Activated CD4-positive, alpha-beta T cell treated with anti-CD3 and anti-CD28 coated beads, Interleukin-2, amount 10 ng/mL, durations not matched to agents 7 days and 5 days (primary cell): ENCODE measurements at places on chromosomes 3 and 15. TPM values are rescaled to one million over a fixed set of nuclear protein-coding genes. Genes with fewer than 3 reads are reported as not detected.

- peaks cover 23% of the 10 kb centered on the region for H3K27me3 ChIP-seq
- H3K36me3 ChIP-seq = no peaks in the 10 kb centered on the region
- H3K4me1 ChIP-seq = no peaks in the 10 kb centered on the region
- H3K27ac ChIP-seq = no peak overlapping the region
- H3K4me3 ChIP-seq = no peak overlapping the region
These were observed 114.1 kb upstream of the TPM1 start for GRCh38 chr15:62928242-62928999.

DNA sequence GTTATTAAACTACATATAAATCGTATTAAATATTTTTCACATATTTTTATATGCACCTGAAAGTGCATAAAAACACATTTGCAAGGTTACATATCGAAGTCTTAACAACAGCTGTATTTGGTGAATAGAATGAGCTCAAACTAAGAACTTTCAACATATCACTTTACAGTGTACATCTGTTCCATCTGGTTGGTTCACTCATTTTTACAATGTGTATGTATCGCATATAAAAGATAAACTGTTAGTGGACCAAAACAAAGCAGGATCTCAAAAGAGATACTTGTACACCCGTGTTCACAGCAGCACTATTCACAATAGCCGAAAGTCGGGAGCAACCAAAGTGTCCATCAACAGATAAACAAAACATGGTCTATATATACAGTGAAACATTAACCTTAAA lies 55.8 kb downstream of the TBL1XR1 start:
- no peak overlapping the region for H3K4me3 ChIP-seq
- no peak overlapping the region for H3K27ac ChIP-seq
- H3K36me3 ChIP-seq = peaks cover 46% of the 10 kb centered on the region
- DNase-seq = no peak

The DLL4 gene
- total RNA-seq = not detected

The ZDHHC23 gene
- 2.8 TPM for total RNA-seq

GRCh38 chr3:22239011-22239410 lies 488.0 kb upstream of the ZNF385D start:
- H3K27ac ChIP-seq = no peak overlapping the region
- no peak for DNase-seq
- no peaks in the 10 kb centered on the region for H3K4me1 ChIP-seq
- H3K36me3 ChIP-seq = no peaks in the 10 kb centered on the region

- no peak overlapping the region for H3K27ac ChIP-seq
- H3K36me3 ChIP-seq = no peaks in the 10 kb centered on the region
- H3K4me3 ChIP-seq = no peak overlapping the region
- H3K27me3 ChIP-seq = no peaks in the 10 kb centered on the region
These were observed 157.8 kb downstream of the PDCD6IP start for GRCh38 chr3:33956206-33956605.

The PGBD4 gene
- 3.8 TPM for total RNA-seq

DNA sequence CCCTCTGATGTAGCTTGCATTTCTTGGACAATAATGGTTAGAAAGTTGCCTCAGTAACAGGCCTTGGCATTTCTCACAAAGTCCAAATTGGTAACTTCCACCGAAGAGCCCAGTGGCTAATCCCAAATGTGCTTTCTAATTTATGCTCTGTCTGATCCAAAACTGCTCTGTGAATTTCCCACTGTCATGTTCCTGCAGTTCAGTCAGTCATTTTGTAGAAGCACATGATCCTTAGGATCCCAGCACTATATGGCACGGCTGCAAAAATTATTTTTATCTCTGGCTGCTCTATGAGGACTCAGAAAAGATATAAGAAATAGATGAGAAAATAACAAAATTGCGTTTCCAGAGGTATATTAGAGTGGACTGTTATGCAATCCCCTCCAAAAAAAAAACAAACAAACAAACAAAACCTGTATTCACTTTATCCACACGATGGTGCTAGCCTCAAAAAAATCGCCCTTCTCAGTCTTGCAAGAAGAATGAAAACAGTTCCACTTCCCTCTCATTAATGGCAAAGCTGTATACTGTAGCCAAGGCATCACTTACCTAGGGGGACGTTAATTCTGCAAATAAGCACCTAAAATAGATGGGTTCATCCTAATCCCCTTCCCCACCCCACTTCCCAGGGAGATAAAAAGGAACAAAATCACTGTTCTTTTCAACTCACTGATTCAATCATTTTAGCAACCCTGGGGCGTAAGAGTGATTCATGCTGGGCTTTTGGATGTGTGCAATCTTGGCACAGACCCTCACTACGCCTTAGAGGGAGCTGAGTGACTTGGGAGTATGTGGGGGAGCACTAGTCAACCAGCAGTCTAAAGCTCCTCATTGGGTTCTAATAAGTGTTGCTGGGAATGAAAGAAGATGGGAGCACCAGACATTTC lies 61.3 kb downstream of the TMCO5A start:
- peaks cover 9% of the 10 kb centered on the region for H3K27me3 ChIP-seq
- no peak overlapping the region for H3K4me3 ChIP-seq
- H3K4me1 ChIP-seq = no peaks in the 10 kb centered on the region

DNA sequence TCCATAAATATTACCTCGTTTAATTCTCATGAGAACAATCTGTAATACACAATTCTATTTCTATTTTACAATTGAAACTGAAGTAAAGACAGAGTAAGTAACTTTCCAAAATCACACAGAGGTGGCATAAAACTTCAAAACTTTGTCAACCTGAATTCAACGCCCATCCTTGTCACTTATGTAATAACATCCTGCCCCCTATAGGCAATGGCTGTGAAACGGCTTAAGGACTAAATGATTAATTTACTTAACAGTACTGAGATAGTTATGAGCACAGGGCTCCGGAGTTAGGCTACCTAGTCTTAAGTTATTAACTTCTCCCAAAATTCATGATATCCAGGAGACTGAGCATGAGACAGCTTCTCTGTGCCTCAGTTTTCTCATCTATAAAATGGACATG lies 293.1 kb upstream of the CHRM5 start:
- peaks cover 16% of the 10 kb centered on the region for H3K27me3 ChIP-seq
- no peak overlapping the region for H3K27ac ChIP-seq
- DNase-seq = no peak
- H3K4me3 ChIP-seq = no peak overlapping the region

DNA sequence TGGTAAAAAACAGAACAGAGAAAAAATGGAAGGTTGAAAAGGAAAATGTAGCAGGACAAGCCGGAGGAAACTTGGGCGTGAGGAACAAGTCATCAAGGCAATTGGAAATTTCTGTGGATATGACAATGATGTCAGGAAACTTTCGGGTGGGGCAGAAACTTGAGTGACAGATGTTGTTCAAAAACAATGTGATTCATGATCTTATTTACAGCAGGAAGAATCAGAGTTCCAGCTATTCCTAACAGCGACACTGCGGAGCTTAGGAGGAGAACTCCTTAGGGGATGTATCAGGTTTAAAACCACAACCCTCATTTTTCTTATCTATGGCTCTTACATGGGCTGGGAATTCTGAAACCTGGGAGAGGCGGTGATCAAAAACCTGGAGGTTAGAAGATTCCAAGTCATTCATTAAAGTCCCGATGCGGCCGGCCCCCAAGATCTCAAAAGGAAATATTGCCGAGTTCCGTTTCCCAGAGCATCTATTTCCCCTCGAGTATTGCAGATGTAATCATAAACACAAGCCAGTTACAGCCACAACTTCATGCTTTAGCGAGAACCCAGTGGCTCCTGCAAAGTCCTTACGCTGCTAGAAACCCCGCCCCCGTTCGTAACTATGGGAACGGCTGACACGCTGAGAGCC lies 659 bp upstream of the ARRDC4 start:
- H3K4me3 ChIP-seq = peak overlapping the region; percentile 66
- no peaks in the 10 kb centered on the region for H3K36me3 ChIP-seq
- peaks cover 13% of the 10 kb centered on the region for H3K27me3 ChIP-seq
- DNase-seq = no peak

DNA sequence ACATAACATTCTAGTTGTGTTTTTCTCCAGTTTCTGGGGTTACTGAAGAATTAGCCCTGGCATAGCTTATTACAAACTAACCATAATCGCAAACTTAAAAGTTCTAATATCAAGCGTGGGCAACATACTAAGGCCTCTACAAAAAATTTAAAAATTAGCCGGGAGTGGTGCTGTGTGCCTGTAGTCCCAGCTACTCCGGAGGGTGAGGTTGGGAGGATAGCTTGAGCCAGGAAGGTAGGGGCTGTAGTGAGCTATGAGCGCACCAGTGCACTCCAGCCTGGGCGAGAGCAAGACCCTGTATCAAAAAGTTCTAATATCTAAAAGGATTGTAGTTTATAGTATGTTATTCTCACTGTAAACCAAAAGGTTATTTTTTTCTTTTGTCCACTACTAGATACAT lies 1.1 kb downstream of the OIP5 start:
- peaks cover 36% of the 10 kb centered on the region for H3K36me3 ChIP-seq
- H3K27ac ChIP-seq = peak overlapping the region; percentile 98
- H3K4me3 ChIP-seq = peak overlapping the region; percentile 92
- DNase-seq = no peak
- H3K4me1 ChIP-seq = peaks cover 29% of the 10 kb centered on the region

GRCh38 chr15:80536716-80537115 lies 132.5 kb downstream of the ARNT2 start:
- no peak overlapping the region for H3K27ac ChIP-seq
- peaks cover 13% of the 10 kb centered on the region for H3K27me3 ChIP-seq
- no peak overlapping the region for H3K4me3 ChIP-seq
- no peaks in the 10 kb centered on the region for H3K36me3 ChIP-seq
- DNase-seq = no peak

- no peak overlapping the region for H3K4me3 ChIP-seq
- no peak overlapping the region for H3K27ac ChIP-seq
- DNase-seq = no peak
- no peaks in the 10 kb centered on the region for H3K36me3 ChIP-seq
These were observed 193.8 kb downstream of the CNTN3 start for GRCh38 chr3:74420538-74421124.

DNA sequence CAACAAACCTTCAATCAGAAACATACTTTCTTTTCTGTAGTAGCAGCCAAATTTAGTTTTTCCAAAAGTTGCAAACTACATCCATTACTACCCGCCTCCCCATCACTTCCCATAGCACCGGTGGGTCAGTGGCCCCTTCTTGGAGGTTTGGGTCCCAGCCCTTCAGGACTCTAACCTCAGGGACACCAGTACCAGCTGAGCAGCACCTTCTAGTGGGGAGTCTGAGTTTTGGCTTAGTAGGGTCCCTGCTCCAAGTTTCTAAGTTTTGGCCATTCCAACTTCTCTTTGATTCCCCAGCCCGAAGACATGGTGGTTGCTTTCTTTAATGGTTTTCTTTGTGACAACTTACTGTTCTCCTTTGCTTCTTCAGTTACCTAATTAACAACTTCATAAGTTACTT lies 160.6 kb downstream of the ECT2 start:
- no peak for DNase-seq
- no peaks in the 10 kb centered on the region for H3K36me3 ChIP-seq
- no peak overlapping the region for H3K27ac ChIP-seq

The LIPH gene
- not detected for total RNA-seq

The TBC1D2B gene
- 83.7 TPM for total RNA-seq

- H3K4me1 ChIP-seq = peaks cover 6% of the 10 kb centered on the region
- H3K27ac ChIP-seq = no peak overlapping the region
- H3K4me3 ChIP-seq = no peak overlapping the region
- H3K27me3 ChIP-seq = peaks cover 2% of the 10 kb centered on the region
- DNase-seq = peak; percentile 36
These were observed 8.1 kb downstream of the PGBD4 start for GRCh38 chr15:34109797-34110663.

The SLC22A14 gene
- total RNA-seq = not detected

DNA sequence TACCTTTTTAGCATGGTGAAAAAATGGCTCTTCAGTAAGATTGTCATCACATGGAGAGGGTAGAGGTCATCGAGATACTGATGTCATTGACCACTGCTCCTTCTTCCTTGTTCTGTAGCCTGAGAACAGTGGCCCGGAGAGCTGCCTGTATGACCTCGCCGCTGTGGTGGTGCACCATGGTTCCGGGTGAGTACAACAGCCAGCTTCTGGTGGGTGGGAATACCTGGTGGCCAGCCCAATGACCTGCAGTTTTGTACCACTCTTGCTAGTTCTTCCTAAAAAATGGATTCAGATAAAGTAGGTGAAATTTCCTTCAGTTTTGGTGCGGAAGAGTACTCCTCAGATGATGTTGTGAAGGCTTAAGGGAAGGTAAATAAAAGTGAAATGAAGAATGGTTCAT lies 8.4 kb upstream of the FBXL22 start:
- DNase-seq = no peak
- H3K27me3 ChIP-seq = no peaks in the 10 kb centered on the region
- H3K4me1 ChIP-seq = peaks cover 24% of the 10 kb centered on the region
- H3K4me3 ChIP-seq = no peak overlapping the region

GRCh38 chr3:124413989-124414598 lies 316.2 kb upstream of the UMPS start:
- peaks cover 6% of the 10 kb centered on the region for H3K27me3 ChIP-seq
- H3K4me3 ChIP-seq = no peak overlapping the region
- H3K27ac ChIP-seq = no peak overlapping the region
- no peak for DNase-seq
